ENCODE measurements at places on chromosomes 13 and 19.

DNA sequence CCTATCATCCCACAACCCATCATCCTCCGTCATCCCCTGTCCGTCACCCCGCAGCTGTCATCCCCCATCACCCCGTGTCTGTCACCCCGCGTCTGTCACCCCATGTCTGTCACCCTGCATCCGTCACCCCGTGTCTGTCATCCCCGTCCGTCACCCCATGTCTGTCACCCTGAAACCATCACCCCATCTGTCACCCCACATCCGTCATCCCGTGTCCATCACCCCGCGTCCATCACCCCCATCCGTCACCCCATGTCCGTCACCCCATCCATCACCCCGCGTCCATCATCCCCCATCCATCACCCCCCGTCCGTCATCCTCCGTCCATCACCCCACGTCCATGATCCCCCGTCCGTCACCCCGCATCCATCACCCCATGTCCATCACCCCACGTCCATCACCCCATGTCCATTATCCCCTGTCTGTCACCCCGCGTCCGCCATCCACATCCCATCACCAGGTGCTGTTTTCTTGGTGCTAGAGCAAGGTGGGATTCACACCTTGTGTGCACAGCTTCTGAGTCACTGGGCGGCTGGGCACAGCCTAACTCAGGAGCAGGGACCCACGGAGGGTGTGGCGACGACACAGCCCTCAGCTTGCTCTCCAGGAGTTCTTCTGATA lies 24.2 kb downstream of the RASA3 start:
- no peak for DNase-seq

DNA sequence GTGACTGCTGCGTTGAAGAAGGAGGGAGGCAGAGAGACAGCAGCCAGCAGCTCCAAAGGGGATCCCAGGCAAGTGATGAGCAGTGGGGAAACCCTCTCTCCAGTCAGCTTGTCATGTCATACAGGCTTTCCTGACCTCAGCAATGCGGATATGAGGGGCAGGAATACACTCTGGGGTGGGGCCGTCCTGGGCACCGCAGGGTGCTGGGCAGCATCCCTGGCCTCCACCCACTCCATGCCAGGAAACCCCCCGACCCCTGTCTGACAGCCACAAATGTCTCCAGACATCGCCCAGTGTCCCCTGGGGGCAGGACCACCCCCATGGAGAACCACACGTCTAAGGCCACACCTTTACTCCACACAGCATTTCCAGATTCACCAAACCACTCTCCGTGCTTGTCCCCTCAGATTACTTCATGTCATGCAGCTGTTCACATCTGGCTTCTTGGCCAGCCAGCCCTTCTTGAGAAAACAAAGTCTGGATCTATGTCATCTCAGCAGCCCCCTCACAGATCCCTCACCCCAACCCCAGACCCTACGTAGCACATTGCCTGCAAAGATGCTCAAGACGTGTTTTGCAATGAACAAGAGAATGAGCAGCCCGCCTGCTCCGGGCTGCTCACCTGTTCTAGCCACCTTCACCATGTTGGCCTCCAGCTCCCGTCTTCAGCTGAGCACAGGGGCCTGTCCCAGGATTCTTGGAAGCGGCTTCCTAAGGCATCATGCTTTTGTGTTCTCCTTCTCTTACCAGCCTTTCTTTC lies 46.5 kb downstream of the RFX2 start:
- DNase-seq: no peak

- no peak for DNase-seq
These were observed 108.5 kb upstream of the C1QTNF9B start for GRCh38 chr13:24005755-24006281.

GRCh38 chr13:106650690-106651205 lies 82.8 kb upstream of the ARGLU1 start:
- no peak for DNase-seq

- DNase-seq: no peak
These were observed 82.5 kb downstream of the RUBCNL start for GRCh38 chr13:46304546-46304945.

- no peak for DNase-seq
These were observed 48.0 kb downstream of the COMP start for GRCh38 chr19:18742838-18743783.

GRCh38 chr19:47641891-47642485 lies 33.1 kb downstream of the BICRA start:
- no peak for DNase-seq

DNA sequence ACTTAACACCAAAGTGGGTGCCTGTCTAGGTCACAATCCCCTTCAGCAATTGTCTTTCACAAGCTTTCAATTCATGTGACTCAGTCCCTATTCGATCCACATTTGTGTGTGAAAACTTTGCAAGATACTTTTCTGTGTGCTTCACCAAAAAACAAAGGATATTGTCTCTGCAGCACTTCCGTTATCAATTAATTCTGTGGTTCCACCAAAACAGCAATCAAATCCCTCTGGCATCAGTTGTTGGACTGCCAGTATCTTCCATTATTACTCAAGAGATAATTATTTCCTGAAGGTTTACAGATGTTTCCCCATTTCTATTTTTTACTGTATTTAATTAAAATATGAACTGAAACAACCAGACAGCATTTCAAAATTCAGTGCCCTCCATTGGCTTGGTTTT lies 481.4 kb downstream of the SUCLA2 start:
- no peak for DNase-seq

- DNase-seq: peak; percentile 87
These were observed 1.2 kb downstream of the LYPD3 start for GRCh38 chr19:43464134-43464775.

- no peak for DNase-seq
These were observed 22.6 kb downstream of the CEBPA start for GRCh38 chr19:33279430-33280350.

GRCh38 chr13:39516096-39516495 lies 86.9 kb downstream of the LHFPL6 start:
- no peak for DNase-seq

- no peak for DNase-seq
These were observed 250.0 kb downstream of the RGCC start for GRCh38 chr13:41707194-41707821.

DNA sequence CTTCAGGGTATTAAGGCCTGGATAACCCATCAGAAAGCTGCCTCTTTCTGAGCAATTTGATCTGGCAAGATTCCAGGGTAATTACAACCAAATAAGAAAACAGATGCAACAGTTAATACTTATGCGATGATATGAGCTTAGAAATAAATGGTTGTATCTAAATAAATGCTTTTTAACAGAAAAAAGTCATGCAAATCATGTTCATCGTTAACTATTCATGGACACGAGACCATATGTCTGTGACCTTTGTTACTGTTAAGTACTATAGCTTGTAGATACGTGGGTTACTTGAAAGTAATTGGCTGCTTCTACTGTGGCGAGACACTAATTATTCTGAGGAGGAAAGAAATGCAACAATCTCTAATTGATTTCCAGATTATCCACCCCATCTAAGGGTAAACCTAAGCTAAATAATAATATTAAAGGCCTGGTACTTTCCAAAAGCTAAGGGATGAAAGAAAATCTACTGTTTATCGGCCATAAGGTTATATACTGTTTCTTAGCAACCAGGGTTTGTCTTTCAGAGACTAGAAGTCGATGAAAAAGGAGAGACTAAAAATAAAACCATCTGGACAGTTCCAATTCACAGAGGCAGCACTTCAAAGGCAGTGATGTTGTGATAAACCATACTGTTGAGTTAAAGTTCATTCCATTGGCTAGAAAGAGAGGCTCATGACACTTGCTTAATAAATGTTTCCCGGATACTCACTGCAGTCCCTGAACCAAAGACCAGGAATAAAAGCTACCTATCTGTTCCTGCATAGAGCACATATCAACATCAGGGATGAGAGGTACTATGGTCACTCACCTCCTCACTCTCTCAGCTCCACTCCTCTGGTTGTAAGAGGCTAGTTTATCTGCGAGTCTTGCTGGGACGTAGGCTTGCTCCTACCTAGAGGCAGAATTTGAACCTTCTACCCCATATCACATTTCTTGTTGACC lies 1.5 kb downstream of the EPSTI1 start:
- DNase-seq: no peak

DNA sequence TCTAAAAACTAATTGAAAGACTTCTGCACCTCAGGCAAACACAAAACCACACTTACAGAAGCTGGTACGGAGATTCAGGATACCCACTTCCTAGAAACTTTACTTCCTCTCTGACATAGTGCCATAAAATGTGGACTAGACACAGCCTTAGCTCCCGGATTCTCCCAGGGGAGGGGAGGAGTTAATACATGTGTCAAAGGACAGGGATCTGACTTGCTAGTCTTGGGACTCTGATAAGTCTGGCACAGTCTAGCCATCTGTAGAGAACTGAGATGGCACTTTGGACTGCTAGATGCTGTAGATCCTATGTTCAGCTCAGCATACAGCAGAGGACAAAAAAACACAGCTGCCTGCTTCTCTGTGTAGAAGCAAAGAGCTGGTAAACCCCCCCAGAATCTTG lies 769.8 kb upstream of the MIR17HG start:
- no peak for DNase-seq

GRCh38 chr19:48720613-48721296 lies 1.2 kb upstream of the MAMSTR start:
- DNase-seq: peak; percentile 99

DNA sequence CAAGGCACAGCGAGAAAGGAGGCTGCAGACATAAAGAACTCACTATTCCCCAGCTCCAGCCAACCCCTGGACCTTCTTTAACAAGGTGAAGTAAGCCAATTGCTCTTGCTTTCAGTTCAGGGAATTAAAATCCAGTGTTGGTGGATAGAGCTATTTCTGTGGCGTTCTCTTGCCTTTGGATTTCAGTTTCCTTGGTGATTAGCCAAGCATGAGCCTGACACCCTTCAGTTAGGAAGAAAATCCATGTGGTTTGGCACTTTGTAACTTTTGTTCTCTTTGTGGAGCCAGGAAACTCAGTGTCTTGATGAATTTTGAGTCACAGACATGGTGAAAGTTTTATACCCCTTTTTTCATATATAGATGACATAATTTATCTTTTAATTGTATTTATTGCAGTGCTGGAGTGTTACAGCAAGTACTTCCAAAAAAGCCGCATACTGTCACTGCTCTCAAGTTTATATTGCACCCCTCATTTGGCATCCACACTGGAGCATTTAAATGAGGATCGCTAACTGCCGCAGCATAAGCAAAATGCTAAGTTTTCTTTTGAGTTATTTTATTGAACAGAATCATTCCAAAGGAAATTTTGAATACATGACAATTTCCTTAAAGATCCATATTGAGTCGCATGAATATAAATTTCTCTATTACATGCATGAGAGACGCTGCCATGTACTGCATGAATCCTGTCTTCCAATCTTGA lies 406.8 kb downstream of the MYO16 start:
- DNase-seq: no peak

DNA sequence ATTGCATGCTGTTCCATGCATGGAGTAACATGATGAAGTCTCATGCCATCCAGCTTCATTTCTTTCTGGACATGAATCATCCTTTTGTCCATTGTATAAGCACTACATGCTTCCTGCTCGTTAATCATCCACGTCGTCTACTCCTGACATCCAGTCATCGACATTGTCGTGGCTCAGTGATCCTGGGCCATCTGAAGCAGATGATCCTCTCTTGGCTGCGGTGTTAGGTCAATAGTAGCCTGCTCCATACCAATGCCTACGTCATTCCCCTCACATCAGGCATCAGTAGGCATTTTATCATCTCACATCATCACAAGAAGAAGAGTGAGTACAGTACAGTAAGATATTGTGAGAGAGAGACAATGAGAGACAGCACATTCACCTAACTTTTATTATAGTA lies 7.9 kb upstream of the MYO16 start:
- no peak for DNase-seq

- DNase-seq: no peak
These were observed 567.7 kb downstream of the GPC6 start for GRCh38 chr13:93794197-93794885.

DNA sequence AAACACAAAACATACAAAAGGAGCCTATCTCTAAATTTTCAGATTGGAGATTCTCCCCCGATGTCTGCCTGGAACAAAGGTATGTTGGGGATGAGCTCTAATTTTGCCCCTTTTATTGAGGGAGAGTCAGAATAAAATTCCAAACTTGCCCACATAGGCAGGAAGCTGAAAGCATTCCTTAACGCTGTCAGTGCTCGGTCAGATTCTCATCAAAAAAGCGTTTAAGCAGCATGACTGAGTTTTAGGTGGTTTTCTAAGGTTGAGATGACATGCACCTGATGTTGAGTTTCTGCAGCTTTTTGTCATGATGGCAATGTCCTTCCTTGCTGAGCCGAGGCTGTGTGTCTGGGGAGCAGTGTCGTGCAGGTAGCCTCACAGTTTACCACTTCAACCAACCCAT lies 48.4 kb upstream of the MEDAG start:
- DNase-seq: no peak

DNA sequence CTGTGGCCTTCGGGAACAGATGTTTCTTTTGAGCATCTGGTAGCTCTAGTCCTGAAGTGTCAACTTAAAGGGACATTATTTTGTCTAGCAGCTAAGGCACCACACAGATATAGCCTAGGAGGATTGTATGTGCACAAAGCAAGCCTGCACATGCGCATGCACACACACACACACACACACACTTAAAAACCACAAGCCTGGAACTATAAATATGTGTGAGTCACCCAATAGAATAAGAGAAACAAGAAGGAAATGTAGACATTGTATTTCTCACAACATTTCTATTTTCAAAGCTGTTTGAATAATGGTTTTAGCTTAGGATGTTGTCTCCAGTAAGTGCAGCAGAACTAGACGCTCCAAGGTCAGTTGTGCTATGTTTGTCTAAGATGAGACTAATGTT lies 516.5 kb downstream of the SUCLA2 start:
- DNase-seq: no peak

Measured in osteocyte (in vitro differentiated cells).